NCI-H2227 treated with DMSO at 0.1 percent for 48 hours (cell line): ENCODE measurements at places on chromosomes 1 and 21.

GRCh38 chr1:92240034-92240433 lies 22.3 kb downstream of the C1orf146 start:
- DNase-seq = no peak

DNA sequence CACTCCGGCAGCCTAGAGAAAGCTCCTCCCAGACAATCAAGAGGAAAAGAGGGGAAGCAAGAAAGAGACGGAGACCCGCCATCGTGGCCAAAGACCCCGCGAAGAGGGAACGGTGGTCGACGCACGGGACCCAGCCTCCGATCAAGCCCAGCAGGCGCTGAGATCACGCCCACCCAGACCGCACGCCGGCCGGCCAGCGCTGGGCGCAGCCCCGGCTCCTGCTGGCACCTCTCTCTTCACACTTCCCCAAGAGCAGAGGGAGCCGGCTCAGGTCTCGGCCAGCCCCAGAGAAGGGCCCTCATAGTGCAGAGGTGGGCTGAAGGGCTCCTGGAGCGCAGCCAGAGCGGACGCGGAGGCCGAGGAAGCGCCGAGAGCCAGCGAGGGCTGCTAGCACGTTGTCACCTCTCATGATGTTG lies 918.4 kb upstream of the ADAMTS5 start:
- DNase-seq = no peak

DNA sequence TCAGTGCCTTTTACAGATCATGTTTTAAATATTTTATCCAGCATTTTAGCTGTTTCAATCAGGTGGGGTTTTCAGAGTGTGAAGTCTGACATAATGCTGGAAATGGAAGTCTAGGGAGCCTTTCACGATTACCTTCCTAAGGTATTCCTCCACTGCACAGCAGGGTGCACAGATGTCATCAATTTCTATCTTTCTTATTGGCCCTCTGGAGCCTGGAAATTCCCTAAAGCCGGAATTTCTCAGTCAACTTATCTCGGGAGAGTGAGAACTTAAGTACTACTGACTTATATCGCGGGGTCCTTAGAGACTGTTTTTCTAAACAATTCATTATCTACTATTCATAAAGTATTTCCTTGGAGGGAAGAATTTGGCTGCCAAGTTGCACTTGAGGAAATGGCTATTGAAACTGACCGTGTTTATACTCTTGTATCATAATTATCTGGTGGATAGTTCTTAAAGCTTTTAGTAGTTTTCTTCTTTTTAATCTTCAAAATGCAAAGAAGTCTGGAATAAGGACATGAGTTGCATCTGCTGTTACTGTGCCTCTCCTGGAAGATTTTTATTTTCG lies 311.8 kb upstream of the B3GALT2 start:
- no peak for DNase-seq

DNA sequence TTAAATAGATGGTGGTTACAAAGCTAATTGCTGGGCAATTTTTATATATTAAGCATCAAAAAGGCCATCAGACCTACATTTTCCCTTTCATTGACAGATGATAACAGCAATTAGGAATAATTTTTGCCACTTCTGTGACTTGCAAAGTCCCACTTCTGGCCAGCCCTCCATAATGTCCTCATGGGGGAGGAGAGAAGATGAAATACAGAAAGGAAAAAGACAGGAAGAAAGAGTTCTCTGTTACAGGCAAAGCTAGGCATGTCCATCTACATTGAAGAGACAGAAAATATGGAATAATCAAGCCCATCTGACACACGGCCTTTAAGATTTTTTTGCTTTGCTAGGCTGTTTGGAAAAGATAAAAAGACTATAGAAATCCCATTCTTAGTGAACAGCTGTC lies 108.0 kb downstream of the ENAH start:
- DNase-seq = peak; percentile 68

GRCh38 chr1:242043165-242043564 lies 44.3 kb upstream of the MAP1LC3C start:
- no peak for DNase-seq

DNA sequence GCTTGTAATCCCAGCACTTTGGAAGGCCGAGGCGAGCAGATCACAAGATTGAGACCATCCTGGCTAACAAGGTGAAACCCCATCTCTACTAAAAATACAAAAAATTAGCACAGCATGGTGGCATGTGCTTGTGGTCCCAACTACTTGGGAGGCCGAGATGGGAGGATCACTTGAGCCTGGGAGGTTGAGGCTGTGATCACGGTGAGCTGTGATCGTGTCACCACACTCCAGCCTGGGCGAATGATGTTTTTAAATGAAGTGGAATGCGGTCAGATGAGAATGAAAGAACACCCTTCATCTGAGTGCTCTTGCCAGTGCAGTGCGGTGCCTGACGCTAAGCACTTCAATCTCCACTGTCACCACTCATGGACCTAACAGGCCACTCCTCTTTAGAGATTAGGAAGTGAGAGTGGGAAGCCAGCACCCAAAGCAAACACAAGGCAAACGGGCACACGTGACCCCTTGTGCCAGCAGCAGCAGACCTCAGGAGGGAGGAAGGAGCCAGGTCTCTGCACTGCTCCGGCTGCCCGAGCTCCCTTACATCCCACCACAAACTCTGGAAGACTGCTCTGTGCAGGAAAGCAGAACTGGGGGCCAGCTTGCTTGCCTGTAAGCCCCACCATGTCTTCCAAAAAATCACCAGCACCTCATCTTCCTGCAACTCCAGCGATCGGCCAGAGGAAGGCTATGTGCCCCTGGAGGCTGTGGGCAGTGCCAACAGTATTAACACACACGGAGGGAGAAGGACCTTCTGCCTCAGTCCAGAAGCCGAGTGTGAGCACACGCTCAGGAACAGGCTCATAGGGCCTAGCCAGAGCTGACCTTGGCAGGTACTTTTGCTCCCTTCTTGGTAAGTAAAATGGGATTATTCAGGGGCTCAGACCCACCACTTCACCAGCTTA lies 9.7 kb downstream of the CTNNBIP1 start:
- DNase-seq = no peak

- no peak for DNase-seq
Measured at GRCh38 chr1:245493029-245493428, 338.2 kb downstream of the KIF26B start.

DNA sequence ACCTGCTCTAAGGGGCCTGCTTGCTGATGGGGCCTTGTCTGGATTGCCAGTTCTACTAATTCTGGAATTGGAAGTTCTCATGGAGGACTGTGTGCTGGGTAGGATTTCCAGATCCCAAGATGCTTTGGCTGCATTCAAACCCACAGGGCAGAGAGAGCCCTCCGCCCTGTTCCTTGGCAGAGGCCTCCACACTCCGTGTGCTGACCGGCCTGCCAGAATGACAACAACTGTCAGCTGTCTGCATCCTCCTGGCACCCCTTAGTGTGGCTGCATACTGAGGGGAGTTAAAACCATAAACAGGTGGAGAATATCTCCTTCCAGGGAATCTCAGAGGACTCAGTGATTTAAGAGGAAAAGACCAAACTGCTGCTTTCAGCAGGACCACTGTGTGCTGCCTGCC lies 60.7 kb downstream of the ADARB1 start:
- no peak for DNase-seq

DNA sequence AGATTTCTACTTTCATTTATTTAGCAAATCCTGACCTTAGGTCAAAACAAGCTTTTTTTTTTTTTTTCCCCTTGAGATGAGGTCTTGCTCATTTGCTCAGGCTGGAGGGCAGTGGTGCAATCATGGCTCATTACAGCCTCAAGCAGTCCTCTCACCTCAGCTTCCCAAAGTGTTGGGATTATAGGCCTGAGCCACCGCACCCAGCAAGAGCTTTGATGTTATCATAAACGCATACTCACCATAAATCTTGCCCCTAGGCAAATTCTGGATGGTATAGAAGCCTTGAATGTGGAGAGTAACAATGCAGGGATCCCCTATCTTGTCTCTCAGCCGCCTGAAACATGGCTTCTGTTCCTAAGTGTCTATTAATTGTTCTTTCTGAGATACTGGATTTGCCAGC lies 24.8 kb upstream of the CLDN8 start:
- no peak for DNase-seq

- no peak for DNase-seq
Measured at GRCh38 chr21:19276665-19277064, 873.1 kb upstream of the TMPRSS15 start.

- DNase-seq = no peak
Measured at GRCh38 chr1:84598846-84599741, 24.9 kb upstream of the CTBS start.

DNA sequence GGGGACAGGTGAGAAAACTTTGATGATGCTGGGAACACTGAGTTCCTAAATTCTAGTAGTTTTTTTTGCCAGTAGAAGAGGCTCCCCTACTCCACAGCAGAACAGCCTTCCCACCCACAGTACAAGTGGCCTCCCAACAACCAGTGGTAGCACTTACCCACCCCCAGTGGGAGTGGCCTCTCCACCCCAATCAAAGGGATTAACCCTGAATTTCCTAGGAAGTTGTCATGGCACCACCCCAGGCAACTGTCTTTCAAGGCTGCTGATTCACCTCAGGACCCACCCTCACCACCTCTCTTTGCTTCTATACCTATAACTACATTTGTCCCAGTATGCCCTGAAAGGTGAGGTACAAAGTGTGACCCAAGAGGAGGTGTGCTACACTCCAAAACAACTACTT lies 81.4 kb upstream of the PRDX6 start:
- no peak for DNase-seq

- no peak for DNase-seq
Measured at GRCh38 chr1:192435704-192436103, 118.9 kb downstream of the RGS21 start.

DNA sequence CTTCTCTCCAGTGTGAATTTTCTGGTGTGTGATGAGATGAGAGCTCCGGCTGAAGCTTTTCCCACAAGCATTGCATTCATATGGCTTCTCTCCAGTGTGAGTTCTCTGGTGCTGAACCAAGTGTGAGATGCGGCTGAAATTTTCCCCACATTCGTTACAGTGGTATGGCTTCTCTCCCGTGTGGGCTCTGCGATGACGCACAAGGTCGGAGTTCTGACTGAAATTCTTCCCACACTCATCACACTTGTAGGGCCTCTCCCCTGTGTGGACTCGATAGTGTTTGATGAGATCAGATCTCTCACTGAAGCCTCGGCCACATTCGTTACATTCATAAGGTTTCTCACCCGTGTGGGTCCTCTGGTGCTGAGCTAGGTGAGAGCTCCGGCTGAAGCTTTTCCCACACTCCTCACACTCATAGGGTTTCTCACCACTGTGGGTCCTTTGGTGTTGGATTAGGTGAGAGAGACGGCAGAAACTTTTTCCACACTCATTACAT lies 7.4 kb downstream of the ZNF436 start:
- DNase-seq = no peak

- no peak for DNase-seq
Measured at GRCh38 chr1:153541641-153542590, 1.2 kb upstream of the S100A5 start.

DNA sequence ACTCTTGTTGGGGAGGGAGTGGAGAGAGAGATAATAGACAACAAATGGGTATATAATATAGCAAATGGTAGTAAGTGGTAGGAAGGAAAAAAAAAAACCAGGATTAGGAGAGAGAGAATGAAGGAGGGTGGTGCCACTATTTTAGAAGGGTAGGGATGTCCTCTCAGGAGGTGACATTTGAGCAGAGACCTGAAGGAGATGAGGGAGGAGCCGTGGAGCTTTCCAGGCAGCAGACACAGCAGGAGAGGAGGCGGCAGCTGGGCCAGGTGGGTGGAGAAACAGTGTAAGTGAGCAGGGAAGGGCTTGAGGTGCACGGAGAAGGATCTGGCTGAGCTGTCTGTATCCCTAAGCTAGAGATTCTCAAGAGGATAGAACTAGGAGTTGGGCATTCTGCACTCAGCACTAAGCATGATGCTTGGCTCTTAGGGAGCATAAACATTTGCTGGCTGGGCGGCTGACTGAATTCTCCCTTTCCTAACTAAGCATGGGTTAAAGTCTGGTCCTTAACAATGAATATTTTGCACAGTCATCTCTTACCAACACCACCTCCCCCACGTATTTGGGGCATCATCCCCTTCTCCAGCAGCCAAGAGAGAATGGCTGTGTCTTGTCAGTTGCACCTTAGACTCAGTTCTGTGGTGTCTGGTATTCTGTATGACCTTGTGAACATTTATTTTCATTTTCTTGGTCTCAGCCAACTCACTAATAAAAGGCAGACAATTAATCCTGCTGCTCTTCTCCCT lies 27.6 kb upstream of the SARS1 start:
- DNase-seq = peak; percentile 32

DNA sequence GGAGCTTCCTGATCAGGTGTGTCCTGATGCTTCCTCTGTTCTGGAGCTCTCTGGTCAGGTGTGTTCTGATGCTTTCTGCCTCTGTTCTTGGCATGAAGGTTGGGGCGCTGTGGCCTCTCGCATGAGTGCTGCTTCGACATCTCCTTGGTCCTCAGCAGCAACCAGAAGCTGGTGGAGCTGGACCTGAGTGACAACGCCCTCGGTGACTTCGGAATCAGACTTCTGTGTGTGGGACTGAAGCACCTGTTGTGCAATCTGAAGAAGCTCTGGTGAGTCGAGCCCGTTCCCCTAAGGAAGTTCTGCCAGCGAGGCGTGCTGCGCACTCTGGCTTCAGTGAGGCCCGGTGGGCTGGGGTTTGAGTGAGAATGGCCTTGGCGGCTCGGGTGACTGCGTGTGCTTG lies 18.0 kb downstream of the NLRP3 start:
- DNase-seq = no peak

DNA sequence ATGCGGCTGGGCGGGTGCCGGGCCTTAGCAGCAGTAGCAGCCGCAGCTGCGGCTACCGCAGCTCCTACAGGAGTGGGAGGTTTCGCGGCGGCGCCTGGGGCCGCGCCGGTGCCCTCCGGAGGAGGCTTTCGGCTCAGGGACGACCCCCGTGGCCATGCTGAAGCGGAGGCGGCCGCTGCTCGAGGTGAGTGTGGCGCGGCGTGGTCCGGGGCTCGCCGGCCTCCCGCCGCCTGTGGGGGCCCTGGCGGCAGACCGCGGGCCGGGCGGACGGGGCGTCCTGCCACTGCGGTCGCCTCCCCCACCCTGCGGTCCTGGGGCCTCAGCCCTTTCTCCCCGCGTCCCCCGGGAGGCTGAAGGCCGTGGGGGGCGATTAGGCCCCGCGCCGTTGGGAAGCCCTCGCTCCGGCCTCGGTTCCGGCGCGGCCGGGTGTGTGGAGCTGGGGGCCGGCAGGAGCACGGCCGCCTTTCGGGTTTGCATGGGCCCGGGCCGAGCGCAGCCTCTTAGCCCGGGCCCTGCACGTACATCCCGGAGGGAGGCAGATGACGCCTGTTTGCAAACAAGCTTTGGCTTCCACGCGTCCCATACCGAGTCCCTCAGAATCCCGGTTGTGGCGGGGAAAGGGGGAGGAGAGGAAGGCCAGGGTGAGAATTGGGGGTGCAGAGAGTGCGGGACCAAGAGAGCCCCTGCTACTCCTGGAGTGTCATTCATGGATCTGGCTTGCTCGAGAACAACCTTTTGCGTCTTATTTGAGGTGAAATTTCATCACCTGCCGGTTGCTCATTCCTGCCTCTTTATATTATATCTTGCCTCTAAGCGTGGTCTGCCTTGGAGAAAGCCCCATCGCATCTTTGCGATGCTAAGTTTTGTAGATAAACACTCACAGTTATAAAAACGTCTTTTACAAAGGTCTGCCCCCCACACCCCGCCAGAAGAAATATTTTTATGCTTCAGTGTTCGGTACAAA lies 613 bp downstream of the ZFYVE9 start:
- DNase-seq = peak; percentile 45

- DNase-seq = no peak
Measured at GRCh38 chr21:42424914-42425541, 21.3 kb downstream of the UBASH3A start.

- peak; percentile 38 for DNase-seq
Measured at GRCh38 chr1:11967028-11967547, 13.2 kb upstream of the MFN2 start.
